ENCODE measurements at places on chromosomes 5 and 9.

DNA sequence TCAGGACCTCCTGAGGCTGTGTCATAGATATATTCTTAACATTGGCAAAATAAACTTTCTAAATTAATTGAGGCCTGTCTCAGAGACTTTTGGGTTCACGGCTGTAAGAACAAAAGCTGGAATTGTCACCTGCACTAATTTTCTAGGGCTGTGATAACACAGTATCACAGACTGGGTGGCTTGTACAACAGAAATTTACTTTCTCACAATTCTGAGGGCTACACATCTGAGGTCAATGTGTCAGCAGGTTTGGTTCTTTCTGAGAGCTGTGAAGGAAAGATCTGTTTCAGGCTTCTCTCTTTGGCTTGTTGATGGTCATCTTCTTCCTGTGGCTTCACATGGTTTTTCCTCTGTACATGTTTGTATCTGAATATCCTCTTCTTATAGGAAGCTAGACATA lies 29.2 kb upstream of the NFIL3 start:
- DNase-seq, result no peak

- DNase-seq, result no peak
These were observed 182.7 kb downstream of the NR3C1 start for GRCh38 chr5:143220748-143221251.

DNA sequence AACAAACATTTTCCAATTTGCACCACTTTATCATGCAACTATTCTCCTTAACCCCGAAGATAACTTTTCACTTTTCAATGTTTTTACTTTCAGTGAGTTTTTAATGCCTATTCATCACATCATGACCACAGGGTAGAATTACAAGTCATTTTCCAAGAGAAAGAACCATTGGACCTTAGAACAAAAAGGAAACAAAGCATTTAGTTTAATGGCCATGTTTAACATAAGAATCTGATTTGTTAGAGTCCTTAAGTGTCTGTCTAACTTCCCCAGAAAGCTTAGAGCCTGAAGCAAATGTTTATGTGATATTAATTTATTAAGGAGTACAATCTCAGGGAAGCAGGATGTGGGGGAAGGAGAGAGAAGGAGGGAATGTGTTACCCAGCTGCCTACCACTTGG lies 325.8 kb upstream of the RIOK2 start:
- no peak for DNase-seq

GRCh38 chr9:4792572-4793458 lies at the start of gene RCL1:
Gene RCL1 (plus strand): TSS chr9:4792944. CDS start chr9:4793092, 148 bp downstream.
- DNase-seq, result peak; percentile 83

DNA sequence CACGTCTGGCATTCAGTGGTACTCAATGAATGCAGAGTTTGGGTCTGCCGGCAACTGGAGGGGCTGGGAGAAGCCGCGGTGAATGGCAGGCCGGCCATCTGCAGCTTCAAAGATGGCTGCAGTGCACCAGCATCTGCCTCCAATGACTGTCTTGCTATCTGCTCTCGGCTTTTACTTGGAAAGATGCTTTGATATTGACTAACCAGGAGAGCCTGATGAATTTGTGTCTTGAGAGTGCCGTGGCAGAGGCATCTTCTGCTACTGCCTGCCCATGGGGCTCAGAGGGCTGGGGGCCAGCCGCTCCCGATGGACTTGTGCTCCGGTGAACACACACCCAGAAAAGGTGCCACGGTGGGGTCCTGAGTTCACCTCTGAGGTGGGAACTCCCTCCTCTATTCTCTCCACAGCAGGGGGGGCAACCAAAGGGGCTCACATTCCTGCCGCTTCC lies 164.5 kb downstream of the COL23A1 start:
- DNase-seq, result no peak
